ENCODE measurements at places on chromosomes 4 and X.

- DNase-seq = no peak
Measured at GRCh38 chr4:140240237-140240636, 86.3 kb upstream of the MAML3 start.

DNA sequence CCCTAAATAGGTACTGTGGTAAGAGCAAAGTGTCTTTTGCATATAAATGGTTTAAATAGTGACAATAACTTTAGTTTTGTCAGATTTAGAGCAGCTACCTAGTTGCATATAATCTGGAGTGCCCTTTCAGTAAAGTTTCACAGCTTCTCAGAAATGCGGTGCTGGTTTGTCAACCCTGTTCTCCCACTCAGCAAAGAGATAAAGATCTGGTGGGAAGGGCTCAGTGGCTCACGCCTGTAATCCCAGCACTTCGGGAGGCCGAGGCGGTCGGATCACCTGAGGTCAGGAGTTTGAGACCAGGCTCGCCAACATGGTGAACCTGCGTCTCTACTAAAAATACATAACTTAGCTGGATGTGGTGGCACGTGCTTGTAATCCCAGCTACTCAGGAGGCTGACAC is 45.6 kb upstream of the TENM3 start:
- no peak for DNase-seq

DNA sequence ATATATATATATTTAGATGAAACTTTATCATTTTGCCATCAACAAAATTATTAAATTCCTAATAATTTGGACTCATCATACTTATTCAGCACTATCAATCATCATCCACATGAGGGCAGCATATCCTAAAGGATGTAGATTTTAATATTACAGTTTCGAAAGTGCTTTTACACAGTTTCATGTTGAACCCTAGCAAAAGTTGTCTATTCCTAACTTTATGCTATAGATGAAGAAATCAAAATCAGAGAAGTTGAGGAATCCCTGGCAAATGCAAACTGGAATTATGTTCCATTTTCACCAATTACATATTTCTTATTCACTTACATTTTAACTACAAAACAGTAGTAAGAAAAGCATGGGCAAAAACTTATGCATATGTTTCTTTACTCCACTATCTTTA is 36.6 kb upstream of the UGT2A1 start:
- no peak for DNase-seq

- no peak for DNase-seq
Measured at GRCh38 chrX:24080704-24081103, 25.9 kb downstream of the EIF2S3 start.

GRCh38 chr4:2065106-2065930 is 6.2 kb downstream of the NAT8L start:
- no peak for DNase-seq

- DNase-seq = no peak
Measured at GRCh38 chr4:53477038-53477565, 99.7 kb downstream of the FIP1L1 start.

GRCh38 chr4:102620697-102621497 is 119.7 kb downstream of the NFKB1 start:
- peak; percentile 67 for DNase-seq

DNA sequence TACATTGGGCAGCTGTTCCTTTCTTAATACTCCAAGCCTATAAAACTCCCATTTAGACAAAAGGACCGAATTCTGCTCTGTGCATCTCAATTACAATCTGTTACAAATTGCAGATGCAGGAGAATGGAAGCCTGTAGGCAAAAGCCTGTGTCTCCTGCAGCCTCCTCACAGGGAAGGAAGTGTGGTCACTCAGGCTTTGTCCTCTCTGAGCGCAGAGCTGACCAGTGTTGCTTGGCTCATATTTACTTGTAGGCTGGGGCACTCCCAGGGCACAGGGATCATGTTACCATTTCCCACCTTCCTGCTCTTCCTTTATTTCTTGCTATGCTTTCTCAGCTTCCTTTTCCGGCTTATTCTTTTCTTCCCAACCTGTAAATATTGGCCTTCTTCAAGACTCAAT is 15.7 kb downstream of the SUPT20HL2 start:
- no peak for DNase-seq

DNA sequence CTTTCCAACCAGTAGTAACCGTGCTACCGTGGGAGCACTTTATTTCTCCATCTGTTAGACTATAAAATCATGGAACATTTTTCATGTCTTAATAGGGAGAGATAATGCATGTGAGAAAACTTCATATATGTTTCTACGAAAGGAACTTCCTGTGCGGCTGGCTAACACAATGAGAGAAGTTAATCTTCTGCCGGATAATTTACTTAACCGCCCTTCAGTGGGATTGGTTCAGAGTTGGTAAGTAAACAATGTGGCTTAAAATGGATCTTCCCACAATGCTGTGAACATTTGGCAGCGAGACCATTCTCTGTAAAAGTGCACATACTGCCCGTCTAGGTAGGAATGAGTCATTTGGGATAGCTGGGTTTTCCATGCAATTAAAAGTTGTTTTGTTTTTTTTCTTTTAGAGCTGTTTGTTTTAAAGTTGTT is 29.6 kb downstream of the PDK3 start:
- no peak for DNase-seq

DNA sequence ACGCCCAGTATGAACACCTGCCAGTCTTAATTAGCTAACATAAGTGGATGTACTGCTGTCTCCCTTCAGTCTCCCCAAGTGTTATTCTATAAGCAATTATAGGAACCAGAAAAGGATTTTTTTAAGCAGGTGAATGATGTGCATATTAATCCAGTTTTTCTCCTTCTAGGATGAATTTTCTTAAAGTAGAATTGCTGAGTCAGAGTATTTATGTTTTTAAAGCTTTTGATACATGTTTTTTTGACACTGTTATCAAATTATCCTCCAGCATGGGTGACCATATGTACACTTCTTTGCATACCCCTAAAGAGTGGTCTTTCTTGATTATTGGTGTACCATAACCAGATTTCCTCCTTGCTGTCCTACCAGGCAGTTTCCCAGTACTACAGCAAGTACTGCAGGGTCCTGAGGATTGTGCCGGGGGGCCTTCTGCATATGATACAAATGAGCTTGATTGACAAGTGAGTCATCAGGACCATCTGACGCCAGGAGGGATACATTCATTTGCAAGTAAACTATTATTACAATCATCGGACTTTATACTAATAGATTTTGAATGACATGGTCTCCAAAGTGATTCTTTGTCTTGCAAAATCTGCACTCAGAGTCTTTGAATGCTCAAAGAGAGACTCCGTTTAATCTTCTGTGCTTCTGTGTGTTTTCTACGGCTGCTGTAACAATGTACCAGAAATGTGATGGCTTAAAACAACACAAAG is 10.7 kb upstream of the PCYT1B start:
- no peak for DNase-seq

GRCh38 chr4:89995814-89996213 is 101.2 kb downstream of the MMRN1 start:
- no peak for DNase-seq

DNA sequence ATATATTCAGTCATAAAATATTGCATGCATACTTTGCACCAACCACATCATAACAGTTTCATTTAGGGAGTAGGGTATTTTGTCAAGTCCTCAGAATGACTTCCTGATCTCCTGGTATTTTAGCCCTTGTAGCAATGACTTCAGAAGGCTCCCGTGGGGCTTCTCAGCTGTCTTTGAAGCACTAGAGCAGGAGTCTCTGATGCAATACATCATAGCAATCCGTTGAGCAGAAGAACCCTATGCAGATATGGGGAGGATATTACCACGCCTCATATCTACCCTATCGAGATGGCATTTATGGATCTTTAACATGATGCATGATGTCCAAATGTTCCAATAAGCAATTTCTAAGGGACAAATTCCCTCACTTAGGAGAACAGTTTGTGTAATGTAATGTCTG is 373.7 kb upstream of the FTHL17 start:
- DNase-seq = no peak

GRCh38 chr4:7661846-7662506 is 227.2 kb upstream of the PSAPL1 start:
- DNase-seq = no peak

DNA sequence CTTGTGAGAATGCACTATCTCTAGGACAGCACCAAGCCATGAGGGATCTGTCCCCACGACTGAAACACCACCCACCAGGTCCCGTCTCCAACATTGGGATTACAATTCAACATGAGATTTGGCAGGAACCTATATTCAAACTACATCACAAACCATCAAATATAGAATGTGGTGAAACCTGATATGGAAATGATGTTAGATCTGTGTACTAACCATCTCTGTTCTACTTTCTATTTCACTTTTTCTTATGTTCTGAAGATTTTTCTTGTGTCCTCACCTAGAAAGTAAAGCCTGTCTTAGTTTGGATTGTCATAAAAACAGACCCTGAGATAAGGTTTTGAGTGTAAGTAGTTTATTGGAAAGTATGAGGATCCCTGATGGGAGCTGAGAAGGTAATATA is 37.8 kb upstream of the TACR3 start:
- no peak for DNase-seq
